ENCODE measurements at places on chromosomes 11 and 22.
A peak's percentile ranks its signal among the peaks of the same experiment; 100 is the strongest.

- no peak for DNase-seq
- H3K4me3 ChIP-seq = no peak overlapping the region
- peaks cover 1% of the 10 kb centered on the region for H3K27me3 ChIP-seq
- no peaks in the 10 kb centered on the region for H3K36me3 ChIP-seq
- no peak overlapping the region for H3K27ac ChIP-seq
- H3K4me1 ChIP-seq = no peaks in the 10 kb centered on the region
Observed at GRCh38 chr11:110891411-110891810, 179.2 kb upstream of the ARHGAP20 start.

- no peaks in the 10 kb centered on the region for H3K36me3 ChIP-seq
- H3K27ac ChIP-seq = no peak overlapping the region
- no peaks in the 10 kb centered on the region for H3K4me1 ChIP-seq
- DNase-seq = no peak
- H3K27me3 ChIP-seq = peaks cover 29% of the 10 kb centered on the region
Observed at GRCh38 chr11:61923166-61924063, 6.0 kb upstream of the RAB3IL1 start.

- H3K4me3 ChIP-seq = no peak overlapping the region
- H3K27ac ChIP-seq = no peak overlapping the region
- H3K36me3 ChIP-seq = no peaks in the 10 kb centered on the region
Observed at GRCh38 chr11:25702417-25702816, 629.5 kb upstream of the ANO3 start.

DNA sequence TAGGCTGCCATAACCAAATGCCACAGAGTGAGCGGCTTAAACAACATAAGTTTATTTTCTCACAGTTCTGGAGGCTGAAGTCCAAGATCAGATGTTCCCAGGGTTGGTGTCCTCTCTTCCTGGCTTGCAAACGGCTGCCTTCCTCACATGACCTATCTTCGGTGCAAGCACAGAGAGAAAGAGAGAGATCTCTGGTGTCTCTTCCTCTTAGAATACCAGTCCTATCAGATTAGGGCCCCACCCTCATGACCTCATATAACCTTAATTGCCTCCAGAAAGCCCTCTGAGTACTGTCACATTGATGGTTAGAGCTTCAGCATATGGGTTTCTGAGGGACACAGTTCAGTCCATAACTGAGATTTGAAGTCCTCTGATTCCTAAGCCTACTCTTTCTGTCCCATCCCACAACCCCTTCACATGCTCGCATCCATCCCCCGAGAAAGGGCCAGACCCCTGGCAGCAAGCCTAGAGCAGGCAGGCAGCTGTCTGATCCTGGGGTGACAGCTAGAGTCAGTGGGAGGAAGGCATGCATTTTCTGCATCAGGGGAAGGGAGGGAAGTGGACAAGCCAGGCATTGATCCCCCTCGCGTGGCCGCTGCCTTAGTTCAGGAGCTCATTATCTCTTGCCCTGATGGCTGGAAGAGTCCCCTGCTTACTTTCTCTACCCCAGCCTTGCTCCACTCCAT, 114.1 kb downstream of the FAR1 start:
- no peak overlapping the region for H3K4me3 ChIP-seq
- no peak overlapping the region for H3K27ac ChIP-seq
- H3K36me3 ChIP-seq = no peaks in the 10 kb centered on the region
- peaks cover 2% of the 10 kb centered on the region for H3K27me3 ChIP-seq

DNA sequence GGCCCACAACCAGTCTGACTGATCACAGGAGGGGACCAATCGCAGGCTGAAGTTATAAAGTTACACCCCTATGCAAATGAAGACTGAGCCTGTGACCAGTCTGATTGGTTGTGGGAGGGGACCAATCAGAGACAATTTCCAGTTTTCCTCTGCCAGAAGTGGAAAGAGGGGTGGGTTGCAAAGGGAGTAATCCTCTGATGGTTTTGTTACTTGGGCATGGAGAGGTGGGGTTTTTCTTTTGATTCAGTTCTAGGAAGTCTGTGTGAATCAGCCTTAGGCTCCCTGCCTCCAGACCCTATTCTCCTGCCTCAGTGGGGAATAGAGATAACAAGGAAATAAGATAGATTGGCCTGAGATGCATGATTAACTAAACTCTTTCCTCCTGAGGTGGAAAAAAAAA, 9.9 kb downstream of the OR6M1 start:
- H3K27me3 ChIP-seq = peaks cover 1% of the 10 kb centered on the region
- DNase-seq = no peak
- H3K4me3 ChIP-seq = no peak overlapping the region
- no peaks in the 10 kb centered on the region for H3K4me1 ChIP-seq
- no peaks in the 10 kb centered on the region for H3K36me3 ChIP-seq

DNA sequence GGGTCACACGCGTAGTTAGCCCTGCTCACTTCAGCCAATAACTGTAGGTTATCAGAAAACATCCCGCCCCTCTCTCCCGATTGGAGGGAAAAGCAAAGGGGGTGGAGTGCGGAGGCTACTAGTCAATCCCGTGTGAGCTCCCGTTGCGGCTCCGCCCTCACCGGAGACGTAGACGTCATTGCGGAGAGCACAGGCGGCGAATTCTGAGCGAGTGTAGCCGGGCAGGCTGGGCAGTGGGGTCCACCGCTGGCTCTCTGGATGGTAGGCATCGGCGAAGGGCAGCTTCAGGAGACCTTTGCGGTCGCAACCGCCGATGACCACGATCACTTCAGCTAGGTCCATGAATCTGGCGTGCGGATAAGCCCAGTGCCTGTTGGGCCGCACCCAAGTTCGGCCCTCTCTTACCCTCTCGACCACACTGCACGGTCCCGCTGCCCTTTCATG, 4.7 kb downstream of the KLHL35 start:
- no peak overlapping the region for H3K27ac ChIP-seq
- H3K27me3 ChIP-seq = peaks cover 49% of the 10 kb centered on the region
- H3K36me3 ChIP-seq = peaks cover 11% of the 10 kb centered on the region

DNA sequence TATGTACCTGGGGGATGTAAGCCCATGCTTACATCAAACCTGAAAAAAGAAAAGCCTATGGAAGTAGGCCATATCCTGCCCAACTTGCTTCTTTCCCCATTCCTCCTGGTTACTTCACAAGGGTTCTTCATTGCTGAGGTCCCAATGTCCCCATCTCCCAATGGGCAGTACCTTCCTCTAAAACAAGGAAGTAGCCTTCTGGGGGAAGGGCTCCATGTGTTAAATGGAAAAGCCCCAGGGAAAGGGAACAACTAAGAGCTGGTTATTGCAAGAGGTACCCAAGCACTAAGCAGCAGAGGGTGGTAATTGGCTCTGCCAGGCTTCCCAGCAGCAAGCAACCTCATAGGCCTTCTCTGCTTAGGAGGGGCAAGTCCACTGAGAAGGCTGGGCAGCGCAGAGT, 11.3 kb downstream of the TMEM216 start:
- H3K27me3 ChIP-seq = no peaks in the 10 kb centered on the region
- peaks cover 73% of the 10 kb centered on the region for H3K36me3 ChIP-seq
- H3K4me1 ChIP-seq = peaks cover 2% of the 10 kb centered on the region
- H3K4me3 ChIP-seq = no peak overlapping the region
- no peak overlapping the region for H3K27ac ChIP-seq

DNA sequence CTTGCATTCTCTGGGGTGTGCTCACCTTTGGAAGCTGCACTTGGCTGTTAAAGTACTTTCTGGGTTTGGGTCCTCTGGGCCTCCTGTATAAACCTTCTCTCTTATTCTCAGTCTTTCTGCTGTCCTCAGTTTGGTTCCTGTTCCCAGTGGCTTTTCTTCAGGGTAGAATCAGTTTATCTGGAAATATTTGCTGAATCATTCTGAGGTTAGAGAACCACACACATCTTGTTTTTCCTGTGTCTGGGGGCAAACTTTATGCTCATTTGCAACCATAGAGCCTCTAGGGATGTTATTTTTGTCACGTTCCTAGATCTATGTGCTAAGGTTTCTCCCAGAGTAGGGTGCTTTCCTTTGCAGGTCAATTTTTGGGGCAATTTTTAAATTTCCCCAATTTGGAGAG, 224.3 kb upstream of the C11orf87 start:
- H3K27me3 ChIP-seq = no peaks in the 10 kb centered on the region
- H3K27ac ChIP-seq = no peak overlapping the region
- DNase-seq = no peak
- H3K36me3 ChIP-seq = no peaks in the 10 kb centered on the region
- no peak overlapping the region for H3K4me3 ChIP-seq

- DNase-seq = no peak
- H3K27me3 ChIP-seq = no peaks in the 10 kb centered on the region
Observed at GRCh38 chr11:103274025-103274424, 164.8 kb downstream of the DYNC2H1 start.

DNA sequence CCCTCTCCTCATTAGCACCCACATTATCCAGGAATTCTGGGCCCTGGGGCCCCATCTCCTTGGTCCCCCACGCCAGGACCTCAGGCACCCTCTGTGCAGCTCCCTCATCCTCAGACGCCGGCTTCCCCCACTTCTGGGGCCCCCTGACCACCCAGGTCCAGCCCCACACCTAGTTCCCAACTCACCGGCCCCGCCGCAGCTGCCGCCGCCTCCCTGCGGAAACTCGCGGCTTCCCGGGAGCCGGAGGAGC, at the start of gene PCSK7:
Gene PCSK7 (minus strand): TSS at position 232 of the 250 bp plus-strand sequence. CDS start 2,229 bp downstream, outside the sequence.
- peak within 1 kb of the TSS; percentile 100 for H3K27ac ChIP-seq
- H3K4me3 ChIP-seq = peak within 1 kb of the TSS; percentile 100
- peaks cover 48% of the 10 kb centered on the region for H3K36me3 ChIP-seq
- H3K27me3 ChIP-seq = no peaks in the 10 kb centered on the region
- peaks cover 47% of the 10 kb centered on the region for H3K4me1 ChIP-seq
- peak; percentile 73 for DNase-seq
